ENCODE measurements at places on chromosomes 6 and 20. TPM values are rescaled to one million over a fixed set of nuclear protein-coding genes. Genes with fewer than 3 reads are reported as not detected.

Gene MOXD1
- total RNA-seq: 14.3 TPM

Gene PCSK2
- not detected for total RNA-seq

Gene SLC17A2
- total RNA-seq: not detected

Gene POLR1C
- total RNA-seq: 51.8 TPM

Gene SAMD10
- total RNA-seq: 1.8 TPM

Gene CENPW
- 14.7 TPM for total RNA-seq

Gene NCR2
- not detected for total RNA-seq

Gene RBPJL
- total RNA-seq: not detected

Gene OLIG3
- total RNA-seq: not detected

Gene EPPIN
- total RNA-seq: not detected

Gene LY86
- total RNA-seq: not detected

Gene PRICKLE4
- not detected for total RNA-seq

Gene ARMH2
- not detected for total RNA-seq

Gene KCNS1
- 0.20 TPM for total RNA-seq

Gene TFAP2A
- not detected for total RNA-seq

Gene PRKN
- 2.0 TPM for total RNA-seq

Gene LGSN
- total RNA-seq: not detected

Gene HSPA1L
- 0.39 TPM for total RNA-seq

Gene PSMA7
- 283 TPM for total RNA-seq

Gene MOCS1
- total RNA-seq: 12.5 TPM

Gene TREM1
- total RNA-seq: 0.78 TPM

Gene ASIP
- total RNA-seq: not detected

Gene SPTLC3
- total RNA-seq: 10.0 TPM

Gene F13A1
- total RNA-seq: not detected

Gene ADTRP
- total RNA-seq: 1.8 TPM

Gene PEX3
- total RNA-seq: 22.9 TPM

Gene FAXC
- total RNA-seq: 0.37 TPM

Gene PBOV1
- not detected for total RNA-seq

Gene FAM120B
- total RNA-seq: 12.5 TPM

Gene ABHD16B
- total RNA-seq: not detected

Gene RAB22A
- total RNA-seq: 15.8 TPM

Gene KHDC1L
- not detected for total RNA-seq

Gene GTF2H4
- 8.1 TPM for total RNA-seq

Gene SRSF12
- total RNA-seq: 0.37 TPM

Gene FOXA2
- total RNA-seq: not detected

Gene PRRT1
- total RNA-seq: under 0.01 TPM

Gene SOBP
- 8.8 TPM for total RNA-seq

Gene LY6G6F
- total RNA-seq: not detected

Gene GSTA3
- total RNA-seq: not detected

Gene TFAP2D
- not detected for total RNA-seq

Gene SLPI
- total RNA-seq: not detected

Gene CCN6
- not detected for total RNA-seq

Data from subcutaneous preadipocyte (primary cell).